Thymus (tissue), 14 donors: ENCODE measurements at places on chromosomes 11 and 22. TPM values are rescaled to one million over a fixed set of nuclear protein-coding genes. Genes with fewer than 3 reads are reported as not detected.

CSF2RB gene
- 14.6 TPM for polyA plus RNA-seq

C22orf42 gene
- 0.59 TPM for polyA plus RNA-seq

MRGPRG gene
- polyA plus RNA-seq = not detected

ADORA2A gene
- 21.8 TPM for polyA plus RNA-seq

DNA sequence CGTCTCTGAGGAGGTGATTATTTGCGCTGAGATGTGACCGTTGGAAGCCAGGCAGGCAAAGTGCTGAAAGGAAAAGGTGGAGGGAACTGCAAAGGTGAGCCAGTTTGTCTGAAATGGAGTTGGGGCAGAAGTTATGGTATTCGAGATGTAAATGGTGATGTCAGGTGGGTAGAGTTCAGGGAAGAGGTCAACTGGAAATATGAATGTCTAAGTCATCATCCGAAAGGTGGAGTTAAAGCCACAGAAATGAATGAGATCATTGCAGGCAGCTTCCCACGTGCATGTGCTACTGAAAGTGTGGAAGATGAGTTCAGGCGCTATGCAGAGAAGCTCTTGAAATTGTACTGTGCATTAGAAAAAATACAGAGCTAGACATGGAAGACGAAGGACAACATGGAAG lies 2.2 kb upstream of the BPIFC start:
- DNase-seq = no peak

GRCh38 chr22:49966041-49966773 lies 5.6 kb downstream of the PIM3 start:
- no peak for DNase-seq

- no peak for DNase-seq
Measured at GRCh38 chr11:131923309-131923708, 552.9 kb downstream of the NTM start.
